ENCODE measurements at places on chromosomes 3 and 15. TPM values are rescaled to one million over a fixed set of nuclear protein-coding genes. Genes with fewer than 3 reads are reported as not detected.

The PRR20G gene
- not detected for total RNA-seq

DNA sequence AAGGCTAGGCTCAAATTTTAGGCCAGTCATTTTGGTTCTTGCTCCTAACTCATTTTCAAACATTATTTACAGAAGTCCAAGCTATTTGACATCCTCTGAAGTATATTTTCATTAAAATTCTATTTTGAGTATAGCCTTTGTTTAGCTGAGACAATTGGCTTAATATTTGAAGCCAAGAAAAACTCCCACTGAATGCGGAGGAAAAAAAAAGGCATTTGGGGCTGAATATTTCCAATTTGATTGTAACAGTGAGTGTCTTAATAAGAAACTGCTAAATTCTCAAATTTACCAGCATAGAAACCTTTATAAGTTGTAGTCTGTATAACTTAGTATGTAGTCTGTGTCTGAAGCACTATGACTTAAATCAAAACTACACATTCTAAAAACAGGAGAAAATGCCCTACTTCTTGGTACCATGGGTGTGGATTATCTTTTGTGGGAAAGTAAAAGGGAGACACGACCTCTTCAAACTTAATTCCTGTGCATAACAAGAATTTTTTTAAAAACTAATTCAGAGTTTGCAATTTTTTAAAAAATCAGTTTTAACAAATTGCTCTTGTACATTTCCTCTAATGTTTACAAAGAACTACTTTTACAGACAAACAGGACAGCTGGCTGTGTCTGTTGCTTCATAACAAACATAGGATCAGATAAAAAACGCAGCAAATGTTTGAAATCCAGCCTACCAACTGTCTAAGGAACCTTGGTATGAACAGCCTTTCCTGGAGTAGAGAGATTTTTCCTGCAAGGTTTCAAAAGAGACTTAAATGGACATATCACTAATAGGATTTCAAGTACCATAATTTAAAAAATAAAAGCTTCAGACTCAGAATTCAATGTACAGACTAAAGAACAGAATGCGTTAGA, 52.7 kb upstream of the LMOD3 start:
- peak; percentile 17 for DNase-seq
- H3K27me3 ChIP-seq = no peaks in the 10 kb centered on the region
- H3K4me3 ChIP-seq = no peak overlapping the region
- H3K27ac ChIP-seq = no peak overlapping the region

DNA sequence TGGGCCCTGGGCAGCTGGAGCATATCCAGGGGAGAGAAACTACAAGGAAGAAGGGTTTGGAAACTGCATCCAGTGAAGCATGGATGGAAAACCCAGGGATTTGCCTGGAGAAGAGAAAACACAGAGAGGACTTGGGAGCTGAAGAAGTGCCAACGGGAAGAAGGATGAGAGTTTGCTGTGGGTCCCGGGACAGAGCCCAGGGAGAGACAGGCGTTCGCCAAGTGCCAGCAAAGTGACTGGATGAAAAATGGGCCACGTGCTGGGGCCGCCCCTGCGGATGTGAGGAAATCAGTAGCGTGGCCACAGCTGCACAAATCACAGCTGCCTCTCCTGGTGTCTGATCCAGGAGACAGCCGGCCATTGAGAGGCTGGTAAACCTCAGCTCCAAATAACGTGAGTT, 70.4 kb downstream of the HES1 start:
- no peak overlapping the region for H3K4me3 ChIP-seq
- H3K27ac ChIP-seq = no peak overlapping the region
- peak; percentile 25 for DNase-seq
- H3K4me1 ChIP-seq = no peaks in the 10 kb centered on the region
- H3K27me3 ChIP-seq = peaks cover 33% of the 10 kb centered on the region

- H3K4me1 ChIP-seq = peaks cover 32% of the 10 kb centered on the region
- H3K36me3 ChIP-seq = peaks cover 93% of the 10 kb centered on the region
- no peak for DNase-seq
- H3K27me3 ChIP-seq = no peaks in the 10 kb centered on the region
- H3K4me3 ChIP-seq = no peak overlapping the region
Measured at GRCh38 chr3:55474213-55474632, 12.9 kb downstream of the WNT5A start.

DNA sequence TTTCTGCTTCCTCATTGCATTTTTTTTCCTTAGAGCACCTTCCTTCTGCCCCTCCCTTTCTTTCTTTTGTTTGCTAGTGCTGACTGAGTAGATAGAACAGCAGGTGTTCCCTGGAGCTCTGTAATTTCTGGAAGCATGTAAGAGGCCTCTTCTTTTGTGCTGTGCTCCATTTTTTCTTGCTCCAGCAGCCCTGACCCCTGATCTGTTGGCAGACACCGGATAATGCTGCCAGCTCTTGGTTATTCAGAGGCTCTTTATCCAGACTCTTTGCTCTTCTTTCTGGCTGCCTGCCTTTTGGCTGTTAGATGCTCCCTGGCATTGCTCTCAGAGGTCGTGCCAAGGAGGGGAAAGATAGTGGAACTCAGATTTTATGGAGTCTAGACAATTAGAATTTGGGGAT, 104.4 kb upstream of the RBMS3 start:
- no peak for DNase-seq
- H3K27ac ChIP-seq = no peak overlapping the region
- no peak overlapping the region for H3K4me3 ChIP-seq

GRCh38 chr3:183301937-183302580, 49.0 kb downstream of the B3GNT5 start:
- no peak for DNase-seq
- H3K27ac ChIP-seq = no peak overlapping the region
- no peaks in the 10 kb centered on the region for H3K36me3 ChIP-seq
- H3K4me1 ChIP-seq = peaks cover 14% of the 10 kb centered on the region
- no peaks in the 10 kb centered on the region for H3K27me3 ChIP-seq

GRCh38 chr3:155602307-155602706, 142.6 kb downstream of the PLCH1 start:
- no peak for DNase-seq
- no peaks in the 10 kb centered on the region for H3K4me1 ChIP-seq
- H3K27me3 ChIP-seq = no peaks in the 10 kb centered on the region
- H3K36me3 ChIP-seq = no peaks in the 10 kb centered on the region

DNA sequence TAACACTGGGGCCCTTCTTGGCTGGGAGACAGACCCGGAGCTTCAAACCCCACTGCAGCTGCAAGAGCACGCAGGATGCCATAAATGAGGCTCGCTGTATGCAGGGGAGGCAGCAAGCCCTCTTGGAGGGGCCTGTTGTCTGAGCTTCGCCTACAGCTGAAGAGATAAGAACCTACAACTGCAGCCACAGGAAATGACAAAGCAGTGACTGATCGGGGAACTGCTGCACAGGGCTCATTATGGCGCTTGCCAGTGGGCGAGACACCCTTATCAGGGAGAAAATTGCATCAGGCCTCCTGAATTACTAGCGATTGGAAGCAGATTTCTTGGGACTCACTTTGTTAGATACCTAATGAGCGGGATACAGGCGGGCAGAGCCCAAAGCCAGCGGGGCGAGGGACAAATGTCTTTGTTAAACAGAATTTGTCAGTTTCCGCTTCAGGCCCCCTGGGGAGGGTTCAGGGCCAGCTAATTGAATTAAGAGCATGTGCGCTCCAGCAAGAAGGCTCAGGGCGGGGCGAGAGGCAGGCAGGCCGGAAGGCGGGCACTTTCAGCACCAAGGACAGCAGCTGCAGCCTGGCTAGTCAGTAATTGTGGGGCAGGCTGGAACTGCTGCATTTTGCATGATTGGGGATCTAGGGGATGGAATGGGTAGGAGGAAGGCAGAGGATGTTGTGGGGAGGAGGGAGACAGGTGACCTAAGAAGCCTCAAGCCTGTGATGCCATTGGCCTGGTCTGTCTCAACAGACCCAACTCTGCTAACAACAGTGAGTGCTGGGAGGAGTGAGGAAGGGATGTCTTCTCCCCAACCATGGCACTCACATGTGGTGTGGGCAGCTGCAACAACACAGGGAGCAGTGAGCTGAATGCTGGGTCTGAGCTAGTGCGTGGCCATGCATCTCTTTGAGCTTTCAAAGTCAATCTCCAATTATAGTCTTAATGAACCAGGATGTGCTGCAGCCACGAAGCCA, 55.3 kb downstream of the CCDC33 start:
- H3K27ac ChIP-seq = no peak overlapping the region
- peaks cover 3% of the 10 kb centered on the region for H3K4me1 ChIP-seq
- H3K27me3 ChIP-seq = peaks cover 13% of the 10 kb centered on the region
- no peaks in the 10 kb centered on the region for H3K36me3 ChIP-seq
- peak; percentile 96 for DNase-seq
- H3K4me3 ChIP-seq = no peak overlapping the region

Data from osteoblast (primary cell).